Body of pancreas (tissue), 4 donors: ENCODE measurements at places on chromosomes 2 and 18. TPM values are rescaled to one million over a fixed set of nuclear protein-coding genes. Genes with fewer than 3 reads are reported as not detected.

- no peak for DNase-seq
These were observed 75.8 kb downstream of the LNPK start for GRCh38 chr2:175926272-175926671.

DNA sequence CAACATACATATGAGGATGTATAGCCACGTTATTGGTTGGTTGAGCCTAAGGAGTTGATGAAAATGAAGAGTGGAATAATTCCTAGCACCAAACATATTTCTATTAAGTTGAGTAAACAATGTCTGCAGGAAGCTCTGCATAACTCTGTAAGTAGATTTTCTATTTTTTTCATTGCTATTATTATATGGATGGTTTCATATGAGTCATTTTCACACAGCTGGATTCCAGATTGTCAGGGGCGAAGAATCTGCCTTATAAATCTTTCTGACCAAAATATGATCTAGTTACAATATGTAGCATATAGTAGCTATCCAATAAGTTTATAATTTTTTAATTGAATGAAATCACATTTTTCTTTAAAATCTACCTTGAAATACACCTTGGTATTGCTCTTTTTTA lies 468.0 kb upstream of the PKDCC start:
- DNase-seq, result no peak

DNA sequence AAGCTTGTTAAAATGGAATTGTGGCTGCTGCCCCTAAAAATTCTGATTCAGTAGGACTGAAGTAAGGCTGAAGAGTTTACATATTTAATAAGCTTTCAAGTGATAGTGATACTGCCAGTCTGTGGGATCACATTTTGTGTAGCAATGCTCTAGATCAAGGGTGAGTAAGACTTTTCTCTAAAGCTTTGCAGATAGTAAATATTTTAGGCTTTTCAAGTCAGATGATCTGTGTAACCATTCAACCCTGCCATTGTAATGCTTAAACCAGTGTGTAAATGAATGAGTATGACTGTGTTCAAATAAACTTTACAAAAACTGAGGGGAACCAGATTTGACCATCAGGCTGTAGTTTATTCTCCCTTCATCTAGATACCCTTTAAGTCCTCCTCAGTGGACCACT lies 92.7 kb downstream of the PIK3C3 start:
- DNase-seq, result no peak

DNA sequence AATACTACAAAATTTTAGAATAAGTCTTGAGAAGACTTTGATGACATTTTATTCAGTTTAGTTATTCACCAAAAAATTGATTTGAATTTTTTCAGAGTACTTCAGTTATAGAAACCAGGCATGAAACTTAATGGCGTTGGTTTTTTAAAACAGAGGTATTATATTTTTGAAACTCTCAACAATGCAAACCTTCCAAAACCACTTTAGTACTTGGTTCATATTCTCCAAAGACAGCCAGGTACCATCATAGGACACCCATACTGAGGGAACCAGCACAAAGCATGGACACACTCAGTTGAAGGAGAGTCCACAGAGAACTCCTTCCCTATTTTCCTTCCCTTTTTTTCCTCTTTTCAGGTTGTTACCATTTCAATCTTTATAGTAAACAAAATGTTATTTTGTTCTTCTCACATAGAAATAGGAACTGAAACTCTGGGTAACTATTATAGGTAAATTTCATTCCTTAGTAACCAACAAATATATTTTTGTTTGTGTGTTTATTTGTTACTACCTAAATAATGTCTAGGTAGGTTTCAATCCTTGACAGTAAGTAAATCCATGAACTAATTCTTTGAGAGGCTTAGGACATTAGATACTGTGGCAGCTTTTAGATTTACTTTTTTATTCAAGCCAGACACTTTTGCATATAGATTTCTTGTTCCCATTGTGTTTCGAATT lies 95.8 kb downstream of the TMEFF2 start:
- no peak for DNase-seq

- peak; percentile 64 for DNase-seq
These were observed 8.4 kb upstream of the GPC1 start for GRCh38 chr2:240426845-240427721.

DNA sequence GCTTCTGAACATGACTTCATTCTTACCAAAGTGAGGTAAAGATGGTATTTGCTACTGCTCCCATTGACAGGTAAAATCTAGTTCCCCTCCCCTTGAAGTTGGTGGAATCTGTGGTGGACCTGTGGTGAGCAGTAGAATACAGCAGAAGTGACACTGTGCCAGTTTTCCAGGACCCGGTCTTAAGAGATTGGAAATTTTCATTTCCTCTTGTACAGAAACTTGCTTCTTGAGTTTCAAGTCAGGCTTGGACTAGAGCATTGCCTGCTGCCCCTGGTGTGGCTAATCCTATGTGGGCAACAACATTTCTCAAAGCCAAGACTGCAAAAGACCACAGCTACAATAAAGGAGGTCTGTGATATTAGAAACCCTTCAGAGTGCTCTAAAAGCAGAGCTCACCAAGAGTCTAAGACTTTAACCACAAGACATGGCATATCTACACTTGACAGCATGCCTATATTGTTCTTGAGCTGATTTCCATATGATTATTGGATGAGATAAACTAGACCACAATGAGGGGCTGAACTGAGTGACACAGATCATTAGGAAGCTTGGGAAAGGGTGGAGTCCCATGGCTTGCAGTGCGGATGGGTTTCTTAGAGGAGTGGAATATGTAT lies 458.1 kb downstream of the BCL11A start:
- no peak for DNase-seq

- peak; percentile 96 for DNase-seq
These were observed 250.2 kb upstream of the MEX3C start for GRCh38 chr18:51447351-51448342.

DNA sequence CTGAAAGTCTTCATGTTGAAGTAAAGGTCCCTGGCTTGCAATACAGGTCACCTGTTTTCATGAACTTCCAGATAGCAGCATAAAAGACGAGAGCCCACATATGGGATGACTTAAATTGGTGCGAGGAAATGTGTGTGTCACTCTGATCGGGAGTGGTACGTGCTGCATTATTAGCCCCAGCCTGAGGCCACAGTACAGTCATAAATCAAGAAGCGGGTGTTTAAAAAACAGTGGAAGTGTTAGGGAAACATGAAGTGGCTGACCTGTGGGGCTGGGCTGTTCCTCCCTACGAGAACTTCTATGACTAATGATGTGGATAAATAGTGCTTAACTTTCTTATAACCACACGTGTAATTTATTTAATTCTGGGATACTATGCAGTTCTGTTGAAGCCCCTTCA lies 24.4 kb downstream of the RDH14 start:
- no peak for DNase-seq

DNA sequence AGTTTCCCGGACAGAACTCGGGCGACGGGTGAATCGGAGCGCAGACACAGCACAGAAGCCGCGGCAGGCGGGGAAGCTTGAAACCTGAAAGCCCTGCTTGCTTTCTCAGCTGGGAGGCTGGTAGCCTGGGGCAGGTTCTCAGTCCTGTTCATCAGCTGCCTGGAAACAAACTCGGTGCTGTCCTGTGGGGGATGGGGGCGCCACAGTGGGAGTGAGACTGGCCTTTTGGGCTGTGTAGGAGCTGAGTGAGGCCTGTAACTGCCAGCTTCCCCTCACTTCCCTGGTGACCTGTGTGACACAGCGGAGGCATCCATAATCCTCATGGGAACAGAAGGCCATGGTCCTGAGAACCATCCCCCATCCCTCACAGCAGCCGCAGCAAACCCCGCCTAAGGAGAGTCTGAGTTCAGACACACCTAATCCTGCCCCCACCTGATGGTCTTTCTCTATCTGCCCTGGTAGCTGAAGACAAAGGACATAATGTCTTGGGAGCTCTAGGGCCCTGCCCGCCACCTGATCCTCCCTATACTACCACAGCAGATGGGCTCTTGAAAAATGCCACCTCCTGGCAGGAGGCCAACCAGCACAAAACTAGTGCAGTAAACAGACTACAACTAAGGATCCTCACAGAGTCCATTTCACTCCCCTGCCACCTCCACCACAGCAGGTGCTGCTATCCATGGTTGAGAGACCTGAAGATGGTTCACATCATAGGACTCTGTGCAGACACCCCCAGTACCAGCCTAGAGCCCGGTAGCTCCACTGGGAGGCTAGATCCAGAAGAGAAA lies 52.7 kb upstream of the LDLRAD4 start:
- DNase-seq, result no peak

- DNase-seq, result no peak
These were observed 123.9 kb downstream of the PDE1A start for GRCh38 chr2:182302972-182303371.

DNA sequence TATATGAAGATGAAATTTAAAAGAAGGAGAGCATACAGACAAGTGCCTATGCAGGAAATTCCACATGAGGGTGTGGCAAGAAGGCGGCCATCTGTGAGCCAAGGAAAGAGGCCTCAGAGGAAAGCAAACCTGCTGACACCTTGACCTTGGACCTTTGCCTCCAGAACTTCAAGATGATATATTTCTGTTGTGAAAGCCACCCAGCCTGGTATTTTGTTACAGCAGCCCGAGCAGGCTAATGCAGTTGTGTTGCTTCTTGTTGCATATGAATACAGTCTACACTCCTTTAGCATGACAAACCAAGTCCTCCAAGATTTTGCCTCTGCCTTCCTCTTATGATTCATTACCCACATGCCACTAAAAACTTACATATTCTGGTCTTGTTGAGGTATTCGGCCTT lies 374.8 kb upstream of the TRIB2 start:
- no peak for DNase-seq

DNA sequence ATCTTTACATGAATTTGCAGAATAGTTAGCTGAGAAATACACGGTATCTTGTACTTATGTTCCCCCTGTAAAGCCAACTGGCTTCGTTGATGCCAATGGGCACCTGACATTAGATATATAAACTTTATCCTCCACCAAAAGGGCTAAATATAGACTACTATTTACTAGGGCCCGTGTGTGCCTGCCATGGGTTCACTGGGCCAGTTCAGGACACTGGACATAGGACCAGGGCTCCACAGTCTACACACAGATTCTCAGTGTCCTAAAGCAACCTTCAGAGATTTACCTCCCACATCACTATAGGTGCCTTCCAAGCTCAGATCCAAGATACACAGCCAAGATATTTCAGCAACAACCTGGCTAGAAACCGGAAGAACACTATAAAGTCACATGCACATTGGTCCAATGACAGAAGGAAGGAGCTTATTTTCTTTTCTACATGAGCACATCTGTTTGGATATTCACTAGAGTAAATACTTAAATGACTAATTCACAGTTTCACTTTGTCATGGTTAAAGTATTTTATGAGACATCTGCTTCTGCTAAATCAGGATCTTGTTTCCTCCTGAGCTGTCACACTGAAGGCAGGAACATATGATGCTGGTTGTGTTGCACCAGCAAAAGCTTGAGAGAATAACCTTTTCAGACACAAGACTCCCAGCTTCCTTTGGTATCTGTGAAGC lies 95.1 kb downstream of the MYO5B start:
- no peak for DNase-seq

GRCh38 chr18:37225279-37225678 lies 340.3 kb downstream of the CELF4 start:
- no peak for DNase-seq

GRCh38 chr2:152718909-152719645 lies 657 bp downstream of the ARL6IP6 start:
- DNase-seq, result no peak

GRCh38 chr2:202113571-202114142 lies 40.6 kb downstream of the KIAA2012 start:
- DNase-seq, result no peak

DNA sequence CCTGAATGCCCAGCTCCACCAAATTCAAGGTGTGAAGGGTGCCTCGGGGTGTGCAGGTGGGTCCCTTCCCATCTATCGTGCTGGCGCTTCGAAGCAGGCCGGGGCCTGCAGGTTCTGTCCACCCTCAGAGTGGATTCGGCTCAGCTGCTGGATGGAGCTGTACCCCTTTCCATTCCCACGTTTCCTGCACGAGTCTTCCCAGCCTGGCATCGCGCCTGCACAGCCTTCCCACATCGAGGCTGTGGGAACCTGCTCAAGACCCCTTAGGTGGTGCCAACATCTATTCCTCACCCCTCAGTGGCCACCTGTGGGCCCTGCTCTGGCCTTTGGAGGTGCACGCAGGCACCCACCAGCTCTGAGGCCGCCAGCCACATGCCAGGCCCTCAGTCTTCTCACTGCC lies 65.7 kb downstream of the PDCL3 start:
- no peak for DNase-seq

GRCh38 chr2:139259422-139260051 lies 479.3 kb upstream of the NXPH2 start:
- DNase-seq, result no peak

DNA sequence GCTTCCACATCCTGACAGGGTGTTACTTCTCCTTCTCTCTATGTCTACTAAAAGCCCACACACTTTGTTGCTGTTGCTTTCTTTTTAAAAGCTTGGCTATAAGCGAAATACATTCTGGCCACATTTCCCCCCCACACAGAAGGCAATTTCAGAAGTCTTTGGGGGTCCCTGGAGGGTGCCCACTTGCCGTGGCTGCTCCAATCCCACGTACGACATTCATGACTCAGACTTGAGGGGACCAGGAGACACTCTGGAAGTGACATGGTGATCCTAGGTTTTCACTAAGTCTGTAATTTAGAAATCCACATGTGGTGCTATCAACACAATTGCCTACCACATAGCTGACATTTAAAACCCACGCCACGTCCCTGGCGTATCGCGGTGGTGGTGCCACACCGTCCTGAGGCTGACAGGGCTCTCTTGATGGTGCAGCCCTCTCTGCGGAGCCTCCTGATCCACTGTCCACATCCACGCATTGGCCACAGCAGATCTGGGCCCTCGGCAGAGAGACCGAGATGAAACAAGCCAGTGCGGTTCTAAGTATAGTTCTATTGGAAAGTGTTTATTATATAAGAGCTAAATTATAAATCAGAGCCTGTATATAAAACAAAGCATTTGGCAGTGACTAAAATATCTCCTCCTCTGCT lies 42.4 kb downstream of the CYP27C1 start:
- DNase-seq, result no peak

ATP8B1 gene
- 41.5 TPM for total RNA-seq

TWIST2 gene
- total RNA-seq, result 7.5 TPM

CDK15 gene
- 0.52 TPM for total RNA-seq

GNLY gene
- 5.6 TPM for total RNA-seq

PPM1B gene
- 27.0 TPM for total RNA-seq

VSNL1 gene
- total RNA-seq, result 0.66 TPM

SPATA3 gene
- not detected for total RNA-seq

DNAJC5G gene
- total RNA-seq, result not detected

LIMS4 gene
- not detected for total RNA-seq

ERICH2 gene
- total RNA-seq, result not detected
